Kidney epithelial cell (primary cell): ENCODE measurements at places on chromosomes 3 and 15.

- DNase-seq: no peak
Measured at GRCh38 chr15:26157081-26157480, 294.0 kb upstream of the ATP10A start.

- DNase-seq: no peak
Measured at GRCh38 chr15:59104602-59104911, 389 bp upstream of the CCNB2 start.

GRCh38 chr15:49610157-49610918 is 10.3 kb downstream of the FAM227B start:
- DNase-seq: no peak

DNA sequence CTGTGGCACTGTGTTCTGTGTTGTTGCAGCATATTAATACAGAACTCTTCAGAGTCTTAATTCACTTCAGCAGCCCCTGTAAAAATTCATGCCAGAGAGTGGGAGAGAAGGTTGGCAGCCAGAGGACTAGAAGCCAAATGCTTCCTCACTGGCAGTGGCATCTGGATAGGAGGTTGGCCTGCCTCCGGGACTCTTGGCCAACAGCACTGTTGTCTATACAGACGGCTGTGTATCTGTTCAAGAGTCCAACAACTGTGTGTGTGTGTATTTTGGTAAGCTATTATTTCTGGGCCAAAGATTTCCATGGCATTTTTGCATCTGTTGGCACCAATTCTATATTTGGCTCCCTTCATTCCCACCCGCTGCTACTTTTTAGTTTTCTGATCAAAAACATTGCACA is 156.0 kb upstream of the SOX2 start:
- no peak for DNase-seq

- no peak for DNase-seq
Measured at GRCh38 chr3:114714237-114714636, 420.4 kb downstream of the TIGIT start.

DNA sequence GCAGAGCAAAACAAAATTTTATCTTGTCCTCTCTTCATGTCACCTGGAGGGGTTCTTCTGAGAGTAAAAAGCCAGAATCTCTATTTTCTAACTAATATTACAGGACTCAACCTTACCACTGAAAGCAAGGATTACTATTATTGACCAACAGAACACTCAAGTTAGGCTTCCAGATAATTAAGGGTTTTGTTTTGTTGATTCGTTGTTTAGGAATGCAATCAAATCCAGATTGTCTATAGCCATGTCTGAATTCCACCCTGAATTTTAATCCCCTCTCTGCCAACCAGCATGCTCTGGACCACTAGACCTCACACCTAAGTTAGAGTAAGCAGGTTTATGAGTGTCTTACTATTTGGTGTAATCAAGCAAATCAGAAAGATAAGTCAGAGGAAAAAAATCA is 90.7 kb downstream of the PEAK1 start:
- no peak for DNase-seq

- DNase-seq: peak; percentile 62
Measured at GRCh38 chr15:38069511-38070011, 135.1 kb downstream of the TMCO5A start.

- no peak for DNase-seq
Measured at GRCh38 chr3:85535517-85535916, 576.7 kb downstream of the CADM2 start.

DNA sequence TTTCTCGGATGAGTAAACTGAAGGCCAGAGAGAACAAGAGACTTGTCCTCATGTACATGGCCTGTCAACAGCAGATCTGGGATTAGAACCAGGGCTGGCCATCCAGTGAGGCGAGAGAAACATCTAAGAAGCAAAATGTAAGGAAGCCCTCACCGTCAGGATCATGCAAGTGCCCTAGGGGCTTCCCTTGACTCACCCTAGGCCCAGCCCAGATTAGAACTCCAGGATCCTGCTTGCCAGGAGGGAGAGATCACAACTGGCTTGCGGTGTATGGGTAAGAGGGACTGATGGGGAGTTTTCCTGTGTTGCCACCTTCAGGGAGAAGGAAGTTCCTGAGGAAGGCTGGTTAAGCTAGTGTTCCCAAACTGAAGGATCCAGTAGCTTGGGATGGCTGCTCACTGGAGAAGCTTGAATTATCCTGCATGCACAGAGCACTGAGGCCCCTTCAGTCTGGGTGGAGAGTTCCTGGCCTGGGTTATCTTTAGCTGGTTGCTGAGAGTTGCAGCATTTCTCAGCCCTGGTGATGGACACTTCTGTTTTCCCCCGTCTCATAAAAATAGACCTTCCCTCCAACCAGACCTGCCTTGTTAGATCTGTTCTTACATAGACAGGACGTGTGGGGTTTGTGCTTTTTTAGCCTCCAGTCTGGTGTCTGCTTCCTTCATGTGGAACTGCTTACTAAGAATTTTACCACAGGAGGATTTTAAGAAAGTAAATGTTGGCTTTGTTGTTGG is 28.2 kb upstream of the XIRP1 start:
- no peak for DNase-seq

DNA sequence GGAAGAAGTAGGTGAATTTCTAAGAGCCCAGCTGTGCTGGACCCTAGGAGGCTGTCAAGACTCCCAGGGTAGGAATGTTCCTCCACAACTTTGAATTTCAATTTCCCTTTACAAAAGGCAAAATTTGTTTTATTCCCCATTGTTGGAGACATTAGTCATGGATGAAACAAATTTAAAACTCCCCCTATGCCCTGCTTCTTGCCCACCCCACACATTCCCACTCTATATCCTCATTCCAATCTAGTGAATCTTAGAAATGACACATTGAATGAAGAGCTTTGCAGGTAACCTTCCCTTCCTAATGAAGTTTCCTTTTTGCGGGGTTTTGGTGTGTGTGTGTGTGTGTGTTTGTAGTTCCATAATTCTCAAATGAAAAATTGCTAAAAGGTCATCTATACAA is 72.6 kb downstream of the CCNL1 start:
- no peak for DNase-seq

DNA sequence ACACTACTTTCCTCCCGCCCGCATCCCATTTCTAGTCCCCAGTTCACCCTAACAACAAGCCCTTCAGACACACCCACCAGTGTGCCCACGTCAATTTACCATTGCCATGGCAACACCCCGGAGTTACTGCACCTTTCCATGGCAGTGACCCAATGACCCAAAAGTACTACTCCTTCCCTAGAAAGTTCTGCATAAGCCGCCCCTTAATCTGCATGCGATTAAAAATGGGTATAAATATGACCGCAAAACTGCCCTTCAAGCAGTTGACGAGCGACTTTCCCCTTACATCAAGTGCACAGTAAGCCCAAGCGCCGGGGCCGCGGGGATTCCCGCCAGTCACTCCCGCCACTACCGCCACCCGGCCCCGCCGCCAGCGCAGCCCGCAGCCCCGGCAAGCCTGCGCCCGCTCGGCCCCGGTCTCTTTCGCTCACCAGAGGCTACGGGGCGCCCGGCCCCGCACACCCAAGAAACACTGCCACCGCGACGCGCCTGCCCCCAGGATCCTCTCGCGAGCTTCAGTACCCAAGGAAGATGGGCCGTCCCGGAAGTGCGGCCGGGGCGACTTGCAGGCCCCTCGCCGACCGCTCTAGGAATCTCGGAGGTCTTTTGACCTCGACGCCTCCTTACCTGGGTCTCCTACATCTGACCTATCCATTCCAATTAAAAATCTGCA is 27.2 kb upstream of the ZNF502 start:
- DNase-seq: peak; percentile 64

DNA sequence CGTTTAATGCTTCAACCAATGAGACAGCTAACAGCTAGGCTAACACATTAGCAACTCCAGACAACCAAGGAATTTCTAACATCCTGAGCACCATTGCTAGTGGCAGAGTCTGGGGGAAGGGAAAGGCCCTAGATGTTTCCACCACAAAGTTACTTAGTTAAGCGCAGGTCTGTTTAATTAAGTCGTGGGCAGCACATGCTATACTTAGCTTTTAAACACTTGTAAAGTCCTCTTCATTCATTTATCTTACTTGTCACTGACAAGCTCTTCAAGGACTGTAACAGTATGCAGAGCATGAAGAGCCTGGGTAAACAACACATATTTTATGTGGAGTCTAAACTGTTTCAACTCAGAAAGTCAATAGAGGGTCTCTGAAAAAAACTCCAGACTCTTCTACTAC is 221.1 kb upstream of the WNT5A start:
- no peak for DNase-seq

GRCh38 chr3:119420196-119420595 is 43.2 kb downstream of the TMEM39A start:
- DNase-seq: no peak

DNA sequence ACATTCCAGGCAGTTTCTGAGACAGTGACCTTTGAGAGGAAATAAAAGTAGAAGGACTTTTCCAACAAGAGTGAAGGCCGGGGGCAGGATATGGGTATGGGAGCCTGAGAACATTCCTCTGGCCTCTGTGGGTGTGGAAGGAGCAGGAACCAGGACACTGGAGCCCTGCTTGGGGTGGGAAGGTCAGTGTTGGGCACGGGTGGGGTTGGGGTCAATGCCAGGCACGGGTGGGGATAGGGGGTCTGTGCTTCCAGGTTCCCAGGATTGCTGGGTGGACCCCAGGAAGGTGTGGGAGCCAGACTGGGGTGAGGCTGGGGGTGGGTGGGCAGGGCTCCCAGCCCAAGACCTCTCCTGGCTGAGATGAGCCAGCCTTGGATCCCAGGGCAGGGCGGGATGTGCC is 163.5 kb downstream of the NSMCE3 start:
- DNase-seq: no peak

DNA sequence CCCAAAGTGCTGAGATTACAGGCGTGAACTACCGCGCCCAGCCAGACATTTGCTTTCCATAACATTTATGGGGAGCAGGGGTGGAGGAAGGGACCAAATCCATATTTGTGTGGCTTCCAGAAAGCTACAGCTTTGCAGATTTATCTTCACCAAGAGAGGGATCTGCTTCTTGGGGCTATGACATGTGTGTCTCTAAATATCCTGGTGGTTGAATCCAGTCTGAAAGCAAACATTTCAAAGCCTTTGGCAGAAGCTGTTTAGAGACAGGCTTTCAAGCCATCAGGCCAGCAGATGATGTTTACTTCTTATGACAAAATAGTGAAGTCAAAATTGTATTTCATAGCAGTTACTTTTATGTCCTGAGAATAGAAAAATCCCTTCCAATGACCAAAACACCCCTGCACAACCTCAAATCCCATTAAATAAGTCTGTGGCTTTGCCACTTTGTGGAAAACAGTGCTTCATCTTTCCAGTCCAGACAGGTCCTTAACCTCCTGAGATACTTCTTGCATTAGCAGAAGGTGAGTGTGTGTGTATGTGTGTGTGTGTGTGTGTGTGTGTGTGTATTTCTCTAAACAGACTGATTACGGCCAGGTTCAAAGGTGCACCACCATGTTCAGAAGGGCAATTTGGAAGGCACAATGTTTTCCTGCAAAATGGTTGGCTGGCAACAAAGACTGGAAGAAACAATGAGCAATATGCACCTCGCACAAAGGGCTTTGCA is 191.4 kb upstream of the LRIG1 start:
- DNase-seq: no peak

- no peak for DNase-seq
Measured at GRCh38 chr3:172694573-172695246, 16.2 kb downstream of the NCEH1 start.
